ENCODE measurements at places on chromosomes 7 and 10.

GRCh38 chr7:105581066-105581811, at the start of gene EFCAB10:
EFCAB10 (minus strand) TSS chr7:105581493; CDS start chr7:105581463, 30 bp downstream.
- no peak for DNase-seq

GRCh38 chr10:29533696-29534285, 101.0 kb downstream of the SVIL start:
- no peak for DNase-seq

- no peak for DNase-seq
These were observed 69.0 kb downstream of the CDH23 start for GRCh38 chr10:71465551-71466252.

- no peak for DNase-seq
These were observed 72.8 kb downstream of the FGFR2 start for GRCh38 chr10:121525251-121526134.

DNA sequence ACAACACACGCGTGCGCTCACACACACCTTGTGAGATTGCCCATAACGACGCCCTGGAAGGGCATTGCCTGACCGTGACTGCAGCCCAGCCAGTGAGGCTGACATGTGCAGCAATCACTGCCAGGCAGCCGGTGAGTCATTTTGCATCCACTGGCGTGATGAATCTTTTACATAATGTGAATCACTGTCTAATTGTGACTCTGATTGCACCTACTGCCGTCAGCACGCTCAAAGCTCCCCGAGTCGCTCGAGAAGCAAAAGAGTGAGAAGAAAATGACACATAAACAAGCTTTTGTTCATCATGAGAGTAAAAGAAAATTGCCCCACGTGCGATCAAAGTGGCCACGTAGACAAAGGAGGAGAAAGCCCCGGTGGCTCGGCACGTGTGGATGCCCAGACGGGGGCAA, 117.4 kb upstream of the PFKP start:
- no peak for DNase-seq

- no peak for DNase-seq
These were observed 7.8 kb upstream of the SRRM3 start for GRCh38 chr7:76193883-76194282.

DNA sequence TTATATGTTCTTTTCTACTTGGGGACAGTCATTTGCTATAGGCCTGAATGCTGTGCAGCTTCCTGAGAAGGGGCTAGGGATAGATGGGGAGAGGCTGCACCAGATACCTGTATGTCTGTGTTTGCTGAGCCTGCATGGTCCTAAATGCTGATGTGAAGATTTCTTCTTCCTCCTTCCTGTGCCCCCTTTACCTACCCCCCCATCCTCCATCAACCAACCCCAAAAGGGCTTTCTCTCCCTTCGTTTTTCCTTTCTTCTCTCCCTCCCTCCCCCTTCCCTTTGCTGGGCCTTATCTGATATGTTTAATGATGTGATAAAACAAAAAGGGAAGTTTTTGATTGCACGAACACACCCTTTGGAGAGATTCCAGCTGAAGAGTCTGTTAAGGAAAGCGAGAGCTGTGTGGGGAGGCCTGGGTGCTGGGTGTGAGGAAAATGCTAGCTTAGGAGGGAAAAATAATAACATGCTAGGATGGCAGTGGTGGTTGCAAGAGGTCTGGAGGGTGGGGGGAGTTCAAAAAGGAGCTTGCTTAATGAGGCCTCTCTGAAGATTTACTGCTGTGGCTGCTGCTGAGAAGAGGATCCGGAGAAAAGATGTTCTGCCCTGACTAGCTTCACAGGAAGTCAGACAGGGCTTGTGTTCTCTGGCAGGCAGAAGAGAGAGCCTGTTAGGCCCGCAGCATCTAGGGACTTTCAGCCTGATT, 101.8 kb downstream of the SAMD9 start:
- no peak for DNase-seq

DNA sequence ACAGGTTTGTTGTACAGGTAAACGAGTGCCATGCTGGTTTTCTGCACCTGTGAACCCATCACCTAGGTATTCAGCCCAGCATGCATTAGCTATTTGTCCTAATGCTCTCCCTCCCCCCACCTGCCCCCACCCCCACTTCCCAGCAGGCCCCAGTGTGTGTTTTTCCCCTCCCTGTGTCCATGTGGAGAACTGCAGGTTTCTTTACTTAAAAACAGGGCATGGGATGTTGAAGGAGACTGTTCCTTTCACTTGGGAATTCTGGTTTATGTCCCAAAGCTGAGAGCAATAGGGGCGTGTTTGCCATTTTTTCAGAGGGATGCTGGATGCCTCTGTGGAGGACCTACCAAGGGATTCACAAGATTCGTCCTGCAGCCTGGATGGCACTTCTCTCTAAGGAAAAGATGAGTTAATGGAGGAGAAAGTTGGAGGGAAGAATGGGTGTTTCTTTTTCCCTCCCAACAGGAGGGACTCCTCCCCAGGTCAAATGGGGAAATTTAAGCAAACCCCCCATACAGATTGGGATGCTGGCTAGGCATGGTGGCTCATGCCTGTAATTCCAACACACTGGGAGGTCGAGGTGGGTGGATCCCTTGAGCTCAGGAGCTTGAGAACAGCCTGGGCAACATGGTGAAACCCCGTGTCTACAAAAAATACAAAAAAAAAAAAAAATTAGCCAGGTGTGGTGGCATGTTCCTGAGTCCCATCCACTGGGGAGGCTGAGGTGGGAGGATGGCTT, 136.0 kb downstream of the GALNT17 start:
- no peak for DNase-seq

- no peak for DNase-seq
These were observed 450.2 kb upstream of the GALNT17 start for GRCh38 chr7:70681469-70682350.

Measured in stimulated activated CD8-positive, alpha-beta memory T cell treated with anti-CD3 and anti-CD28 coated beads, Interleukin-7, amount 100 ng/mL, for 4 hours (primary cell).